ENCODE measurements at places on chromosomes 7 and 10.

DNA sequence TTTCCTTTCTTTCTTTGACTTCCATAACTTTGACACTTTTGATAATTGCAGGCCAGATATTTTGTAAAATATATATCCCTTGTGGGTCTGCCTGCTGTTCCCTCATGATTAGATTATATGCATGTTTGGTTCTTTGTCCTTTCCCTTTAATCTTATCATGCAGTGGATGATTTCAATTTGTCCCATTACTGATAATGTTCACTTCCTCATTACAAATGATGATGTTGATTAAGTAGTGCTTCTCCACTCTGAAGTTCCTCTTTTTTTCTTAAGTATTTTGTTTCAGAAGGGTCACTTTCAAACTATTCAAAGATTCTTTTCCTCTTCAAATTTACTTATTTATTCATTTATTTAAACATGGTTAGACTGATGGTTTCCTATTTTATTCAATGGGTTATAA is 898.1 kb downstream of the XPNPEP1 start:
- no peak for DNase-seq

GRCh38 chr10:120145107-120145506 is 252.6 kb downstream of the SEC23IP start:
- DNase-seq = no peak

GRCh38 chr7:108525327-108525984 is 479 bp downstream of the PNPLA8 start:
- DNase-seq = peak; percentile 87

DNA sequence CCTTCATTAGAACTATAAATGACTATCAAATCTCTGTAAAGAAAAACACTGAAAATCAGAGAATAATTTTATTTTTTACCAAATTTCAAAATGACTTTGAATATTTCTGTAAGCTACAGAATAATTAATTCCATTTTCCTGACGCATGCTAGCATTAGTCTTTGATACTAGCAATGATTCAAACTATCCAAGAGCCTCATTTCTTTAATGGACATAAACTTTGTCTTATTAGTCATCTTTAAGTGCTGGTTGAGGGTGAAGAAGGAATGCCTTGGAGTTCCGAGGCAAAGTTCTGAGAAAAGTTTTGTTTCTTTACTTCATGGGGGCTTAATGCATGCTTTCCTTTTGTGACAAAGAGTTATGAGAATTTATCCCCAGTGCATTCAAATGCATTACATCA is 137.3 kb downstream of the AGMO start:
- DNase-seq = peak; percentile 45

DNA sequence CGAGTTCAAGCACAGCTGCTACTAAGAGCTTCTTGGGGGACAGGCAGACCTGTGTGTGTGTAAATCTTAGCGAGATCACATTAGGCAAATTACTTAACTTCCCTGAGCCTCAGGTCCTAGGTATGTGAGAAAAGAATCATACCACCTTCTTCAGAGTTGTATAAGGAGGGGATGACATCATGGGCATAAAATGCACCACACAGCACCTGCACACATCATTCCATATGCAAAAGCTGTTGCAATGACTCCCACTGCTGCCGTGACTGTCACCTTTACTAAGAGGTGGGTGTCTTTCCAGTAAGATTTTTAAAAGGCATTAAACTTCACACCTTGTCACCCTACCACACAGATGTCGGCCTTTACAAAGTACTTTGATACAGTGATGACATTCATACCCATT is 146.0 kb downstream of the FANK1 start:
- DNase-seq = no peak

DNA sequence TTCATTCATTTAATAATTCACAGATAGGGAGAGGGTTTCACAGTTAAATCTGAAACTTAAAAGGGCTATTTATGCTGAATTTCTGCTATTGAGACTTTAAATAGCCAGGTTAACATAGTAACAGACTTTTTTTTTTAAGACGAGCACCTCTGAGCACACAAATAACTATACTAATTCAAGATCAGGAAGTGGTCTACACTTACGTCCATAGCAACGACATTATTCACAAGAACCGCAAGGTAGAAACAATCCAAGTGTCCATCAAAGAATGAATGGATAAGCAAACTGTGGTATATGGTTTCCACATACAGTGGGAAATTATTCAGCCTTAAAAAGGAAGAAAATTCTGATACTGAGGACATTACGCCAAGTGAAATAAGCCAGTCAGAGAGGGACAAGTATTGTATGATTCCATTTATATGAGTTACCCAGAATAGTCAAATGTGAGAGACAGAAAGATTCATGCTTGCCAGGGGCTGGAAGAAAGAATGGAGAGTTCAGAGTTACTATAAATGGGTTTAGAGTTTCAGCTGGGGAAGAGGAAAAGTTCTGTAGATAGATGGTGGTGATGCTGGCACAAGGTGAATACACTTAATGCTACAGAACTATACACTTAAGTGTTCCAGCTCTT is 140.3 kb upstream of the LAMB4 start:
- no peak for DNase-seq

GRCh38 chr7:2996141-2996540 is 47.5 kb downstream of the CARD11 start:
- no peak for DNase-seq

All from EL (cell line).